ENCODE measurements at places on chromosomes 5 and 9.

DNA sequence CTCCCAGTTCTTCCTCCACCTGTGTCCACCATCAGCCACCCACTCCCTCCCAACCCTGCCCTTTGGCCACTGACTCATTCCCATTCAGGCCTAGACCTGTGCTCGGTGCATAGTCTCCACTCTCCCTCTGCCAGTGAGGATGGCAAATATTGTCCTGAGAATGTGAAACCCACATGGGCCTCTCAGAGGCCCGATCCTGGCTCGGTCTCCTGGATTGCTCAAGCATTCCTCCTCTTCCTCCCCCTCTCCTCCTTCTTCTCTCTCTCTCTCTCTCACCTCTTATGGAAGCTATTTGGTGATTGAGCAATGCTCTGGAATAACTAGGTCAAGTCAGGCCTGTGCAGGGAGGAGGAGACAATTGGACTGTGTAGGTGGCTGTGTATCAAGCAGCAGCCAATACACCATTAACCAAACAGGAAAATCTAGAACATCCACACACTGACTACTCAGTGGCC is 99.9 kb downstream of the KLF4 start:
- DNase-seq = no peak

- no peak for DNase-seq
These were observed 345.7 kb downstream of the SPATA31D1 start for GRCh38 chr9:82334286-82334685.

- no peak for DNase-seq
These were observed 61.8 kb downstream of the PFDN1 start for GRCh38 chr5:140240987-140241706.

- no peak for DNase-seq
These were observed 50.4 kb upstream of the STXBP1 start for GRCh38 chr9:127561491-127562278.

DNA sequence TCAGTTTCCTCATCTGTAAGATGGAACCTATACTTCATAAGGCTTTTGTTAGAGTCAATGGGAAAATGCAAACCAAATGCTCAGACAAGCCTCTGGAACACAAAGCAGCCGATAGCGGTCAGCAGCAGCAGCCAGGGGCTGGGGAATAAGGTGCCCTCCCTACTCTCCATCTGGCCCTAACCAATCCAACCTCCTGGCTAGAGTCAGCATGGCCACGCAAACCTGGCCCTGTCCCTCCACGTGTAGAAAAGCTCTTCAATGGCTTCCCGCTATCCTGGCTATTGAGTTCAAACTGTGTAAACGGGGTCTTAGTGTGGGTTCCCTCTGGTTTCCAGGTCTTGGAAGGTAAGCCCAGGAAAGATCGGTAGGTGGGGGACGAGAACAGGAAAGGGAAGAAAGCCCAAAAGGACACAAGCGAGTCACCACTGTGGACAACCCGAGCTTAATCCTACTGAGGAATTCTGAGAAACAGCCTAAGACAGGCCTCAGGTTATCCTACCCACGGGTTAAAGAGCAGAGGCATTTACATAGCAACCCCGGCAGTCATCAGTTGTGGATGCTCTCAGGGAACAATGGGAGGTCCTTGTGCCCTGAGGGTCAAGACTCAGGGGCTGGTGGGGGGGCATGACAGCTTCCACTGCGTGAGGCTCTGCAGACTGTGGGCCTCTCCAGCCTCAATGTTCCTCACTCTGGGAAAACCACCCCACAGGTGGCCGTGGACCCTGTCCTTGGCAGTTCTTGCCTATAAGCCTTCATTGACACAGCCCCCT is 30.9 kb downstream of the FABP6 start:
- no peak for DNase-seq

- DNase-seq = no peak
These were observed 48.9 kb downstream of the PFDN1 start for GRCh38 chr5:140253985-140254384.
